ENCODE measurements at places on chromosomes 3 and 15.

DNA sequence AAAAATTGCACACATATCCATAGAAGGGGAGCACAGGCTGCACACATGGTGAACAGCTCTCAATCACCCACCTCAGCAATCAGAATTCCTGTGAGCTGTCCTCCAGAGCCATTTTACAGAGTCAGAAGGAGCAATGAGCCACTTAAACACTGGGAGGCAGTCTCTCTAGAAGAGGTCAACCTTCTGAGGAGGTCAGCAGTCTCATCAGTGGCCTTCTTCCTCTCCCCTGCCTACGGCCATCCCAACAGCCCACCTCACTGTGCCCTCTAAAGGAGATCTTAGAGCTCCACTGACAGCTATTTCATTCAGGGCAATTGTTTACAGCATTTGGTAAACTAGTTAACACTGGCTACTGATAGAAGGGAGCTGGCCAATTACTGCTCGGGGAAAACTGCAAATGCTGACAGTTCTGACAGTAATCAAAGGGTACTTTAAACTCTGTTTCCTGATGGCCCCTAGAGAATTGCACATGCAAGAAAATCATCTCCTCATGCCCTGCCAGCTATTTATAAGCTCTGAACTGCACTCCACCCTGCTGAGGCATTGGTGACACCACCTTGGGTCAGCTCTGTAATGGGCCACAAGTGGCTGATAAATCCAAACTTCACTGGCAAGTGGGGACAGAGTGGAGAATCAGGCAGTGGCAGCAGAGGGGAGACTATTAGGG, 42.1 kb upstream of the TSPAN3 start:
- peak; percentile 58 for DNase-seq

GRCh38 chr3:103055021-103055520, 620.3 kb downstream of the ZPLD1 start:
- no peak for DNase-seq

DNA sequence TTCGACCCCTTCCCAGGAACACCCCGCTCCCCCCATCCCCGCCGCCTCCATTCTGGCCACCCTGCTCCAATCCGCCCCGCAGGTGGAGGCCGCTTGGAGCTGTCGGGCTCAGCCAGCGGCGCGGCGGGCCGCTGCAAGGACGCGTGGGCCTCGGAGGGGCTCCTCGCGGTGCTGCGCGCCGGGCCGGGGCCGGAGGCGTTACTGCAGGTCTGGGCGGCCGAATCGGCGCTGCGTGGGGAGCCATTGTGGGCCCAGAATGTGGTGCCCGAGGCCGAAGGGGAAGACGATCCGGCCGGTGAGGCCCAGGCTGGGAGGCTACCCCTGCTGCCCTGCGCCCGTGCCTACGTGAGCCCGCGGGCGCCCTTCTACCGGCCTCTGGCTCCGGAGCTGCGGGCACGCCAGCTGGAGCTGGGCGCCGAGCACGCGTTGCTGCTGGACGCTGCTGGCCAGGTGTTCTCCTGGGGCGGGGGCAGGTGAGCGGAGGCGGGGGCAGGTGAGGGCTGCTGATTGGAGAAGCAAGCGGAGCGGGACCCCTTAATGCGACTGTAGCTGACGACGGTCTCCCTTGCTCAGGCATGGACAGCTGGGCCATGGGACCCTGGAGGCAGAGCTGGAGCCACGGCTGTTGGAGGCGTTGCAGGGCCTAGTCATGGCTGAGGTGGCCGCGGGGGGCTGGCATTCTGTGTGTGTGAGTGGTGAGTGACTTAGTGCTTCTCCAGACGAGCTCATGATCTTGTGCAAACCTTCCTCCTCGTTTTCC, 2.5 kb downstream of the RCCD1 start:
- DNase-seq = peak; percentile 42

DNA sequence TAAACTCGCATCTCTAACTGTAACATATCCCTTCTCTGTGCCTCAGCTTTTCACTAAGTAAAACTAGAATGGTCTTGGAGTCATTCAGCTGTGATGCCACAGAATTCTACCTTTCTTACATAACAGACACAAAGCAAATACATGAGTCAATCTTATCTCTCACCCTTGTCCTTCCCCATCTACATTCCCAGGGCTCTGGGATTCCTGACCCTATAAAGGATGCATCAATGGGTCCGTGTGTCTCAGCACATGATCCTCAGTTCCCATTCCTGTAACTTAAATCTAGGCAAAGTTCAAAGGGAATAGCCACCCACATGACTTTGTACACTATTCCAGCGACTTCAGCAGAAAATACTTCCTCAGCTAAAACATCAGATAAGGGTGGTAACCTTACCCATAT, 11.8 kb upstream of the ARL8B start:
- no peak for DNase-seq

GRCh38 chr3:190340071-190340470, 17.8 kb upstream of the CLDN1 start:
- no peak for DNase-seq

- no peak for DNase-seq
These were observed 78.5 kb downstream of the TMCO5A start for GRCh38 chr15:38012894-38013293.

DNA sequence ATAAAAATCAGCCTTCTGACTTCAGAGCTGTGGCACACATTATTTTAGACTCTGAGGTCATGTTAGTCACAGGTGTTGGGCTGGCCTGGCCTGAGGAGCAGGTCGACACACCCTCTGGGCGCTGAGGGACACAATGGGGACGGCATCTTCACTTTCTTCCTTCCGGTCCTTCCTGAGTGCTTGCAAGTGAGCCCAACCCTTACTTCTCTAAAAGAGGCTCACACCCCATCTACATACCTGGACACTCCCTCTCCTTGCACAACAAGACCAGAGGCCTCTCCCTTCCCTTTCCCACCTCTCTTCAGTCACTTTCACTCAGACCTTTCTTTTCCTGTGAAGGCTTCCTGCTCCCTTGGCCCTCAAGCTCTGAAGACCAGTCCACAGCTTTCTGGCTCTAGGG, 85.4 kb downstream of the XXYLT1 start:
- DNase-seq = peak; percentile 74

DNA sequence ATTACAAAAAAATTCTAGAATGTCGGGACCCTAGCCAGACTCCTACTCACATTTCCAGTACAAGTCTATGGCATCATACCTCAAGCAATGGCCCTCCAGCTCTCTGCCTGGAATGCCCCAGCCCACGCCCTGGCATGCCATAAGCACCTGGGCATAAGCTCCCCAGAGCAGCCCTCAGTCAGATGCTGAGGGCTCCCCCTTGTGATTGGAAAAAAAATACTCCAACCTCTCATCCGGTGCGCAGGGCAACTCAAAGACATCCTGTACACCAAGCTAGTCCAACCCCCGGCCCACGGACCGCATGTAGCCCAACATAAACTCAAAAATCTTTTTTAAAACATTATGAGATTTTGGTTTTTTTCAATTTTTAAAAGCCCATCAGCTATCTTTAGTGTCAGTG, 115.4 kb downstream of the NEK10 start:
- DNase-seq = peak; percentile 60

DNA sequence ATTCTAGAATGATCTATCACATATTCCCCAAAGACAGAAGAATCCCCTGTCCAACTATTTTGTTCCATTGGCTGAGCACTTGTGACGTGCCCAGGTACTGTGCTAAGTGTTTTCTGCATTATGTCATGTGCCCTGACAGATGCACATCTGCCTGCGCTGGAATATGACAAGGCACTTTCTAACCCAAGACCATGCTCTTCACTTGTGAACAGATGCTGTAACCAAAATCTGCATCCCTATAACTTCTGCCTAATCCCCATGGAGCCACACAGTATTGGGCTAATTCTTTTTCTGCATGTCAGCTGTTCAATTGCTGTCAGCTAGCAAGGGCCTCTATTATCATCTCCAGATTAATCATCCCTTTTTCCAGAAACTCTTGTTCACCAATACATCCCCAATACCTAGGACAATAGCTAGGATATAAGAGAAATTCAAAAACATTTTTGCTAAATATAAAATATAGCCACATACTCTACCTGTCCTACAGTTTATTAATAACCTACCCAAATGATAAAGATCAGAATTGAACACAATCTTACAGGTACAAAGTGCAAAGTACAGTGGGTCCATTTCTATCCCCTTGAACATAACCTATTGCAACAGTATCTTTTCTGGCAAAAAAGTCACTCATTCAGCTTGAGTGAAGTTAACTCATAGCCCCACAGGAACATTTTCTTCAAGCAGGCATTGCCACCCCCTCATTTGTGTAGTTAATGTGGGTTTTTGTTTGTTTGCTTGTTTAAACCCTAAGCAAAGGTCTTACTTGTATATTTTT, 109.4 kb upstream of the LRRN1 start:
- DNase-seq = no peak

GRCh38 chr15:51536965-51537574, 85.5 kb downstream of the DMXL2 start:
- DNase-seq = peak; percentile 10

DNA sequence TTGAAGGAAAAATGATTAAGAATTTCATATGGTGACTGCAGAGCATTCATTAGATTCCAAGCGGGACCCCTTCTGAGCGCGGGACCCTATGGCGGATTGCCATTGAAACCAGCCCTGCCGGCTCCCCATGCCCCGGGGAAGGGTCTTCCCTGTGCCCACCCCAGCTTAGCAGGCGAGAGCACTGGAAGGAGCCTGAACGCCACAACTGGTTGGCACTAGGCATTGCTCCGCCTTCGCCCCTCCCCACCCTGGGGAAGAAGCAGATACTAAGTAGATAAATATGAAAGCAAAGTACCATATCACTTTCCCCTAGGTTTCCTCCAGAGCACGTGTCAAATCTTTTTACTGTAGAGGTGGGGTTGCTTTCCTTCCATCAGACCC, 70.7 kb downstream of the CYP19A1 start:
- DNase-seq = peak; percentile 15

- DNase-seq = no peak
These were observed 13.2 kb downstream of the KLHL6 start for GRCh38 chr3:183542355-183542754.

DNA sequence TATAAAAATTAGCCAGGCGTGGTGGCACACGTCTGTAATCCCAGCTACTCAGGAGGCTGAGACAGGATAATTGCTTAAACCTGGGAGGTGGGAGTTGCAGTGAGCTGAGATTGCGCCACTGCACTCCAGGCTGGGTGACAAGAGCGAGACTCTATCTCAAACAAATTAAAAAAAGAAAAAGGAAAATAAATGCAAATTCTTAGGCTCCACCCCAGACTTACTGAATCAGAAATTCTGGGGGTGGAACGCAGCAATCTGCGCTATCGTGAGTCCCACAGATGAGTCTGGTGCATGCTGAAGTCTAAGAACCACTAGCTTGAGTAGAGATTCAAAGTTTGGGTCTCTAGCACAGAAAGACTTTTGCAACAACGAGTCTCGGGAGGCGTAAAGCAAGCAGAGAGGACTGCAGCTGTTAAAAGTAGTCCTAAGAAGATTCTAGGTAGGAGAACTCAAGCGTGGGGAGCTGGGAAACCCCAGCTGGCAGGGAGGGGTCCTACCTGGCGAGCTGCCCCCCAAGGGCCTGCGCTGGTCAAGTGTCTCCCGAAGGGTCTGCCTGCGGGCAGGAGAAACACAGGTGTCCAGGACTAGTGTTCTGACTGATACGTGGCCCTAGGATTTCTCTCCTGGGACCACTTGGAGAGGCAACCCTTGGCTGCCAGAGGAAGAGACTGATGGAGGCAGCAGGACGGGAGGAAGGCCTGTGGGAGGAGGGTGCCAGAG, 21.9 kb downstream of the CEP19 start:
- DNase-seq = no peak

GRCh38 chr3:157190380-157190872, 30.5 kb upstream of the CCNL1 start:
- peak; percentile 61 for DNase-seq

- DNase-seq = no peak
These were observed 15.8 kb downstream of the SCG5 start for GRCh38 chr15:32657198-32657883.

DNA sequence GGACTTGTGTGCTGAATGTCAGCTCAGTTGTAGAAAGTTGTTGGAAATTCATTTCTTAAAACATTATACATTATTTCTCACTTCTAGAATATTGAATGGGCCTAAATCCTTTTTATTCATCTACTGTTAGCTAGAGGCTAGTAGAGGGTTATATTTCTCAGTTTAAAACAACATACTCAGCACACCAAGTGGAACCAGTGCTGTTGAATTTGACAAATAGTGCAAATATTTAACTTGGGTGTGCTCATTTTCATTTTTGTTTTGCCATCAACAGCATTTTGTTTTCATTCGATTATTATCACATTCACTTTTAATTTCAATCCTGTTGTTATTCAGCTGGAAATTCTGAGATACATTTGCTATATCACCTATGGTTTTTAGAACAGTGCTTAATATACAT, 269.4 kb upstream of the PEX5L start:
- no peak for DNase-seq

DNA sequence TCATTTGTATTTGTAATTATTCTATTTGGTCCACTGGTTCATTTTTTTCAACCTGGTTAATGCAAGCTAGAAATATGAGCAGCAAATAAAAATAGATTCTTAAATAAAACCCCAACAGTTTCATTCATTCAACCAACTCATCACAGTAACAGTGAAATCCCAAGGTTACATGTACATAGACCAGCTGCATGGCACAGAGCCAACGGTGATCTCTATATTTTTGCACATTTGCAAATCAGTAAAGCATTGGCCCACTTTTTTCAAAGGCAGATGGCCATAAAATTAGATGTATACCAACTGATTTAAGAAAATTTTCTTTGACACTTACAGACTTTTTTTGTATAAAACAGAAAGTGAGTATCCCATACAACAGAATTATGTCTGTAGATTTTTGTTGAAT, 49.3 kb downstream of the STRIT1 start:
- no peak for DNase-seq

DNA sequence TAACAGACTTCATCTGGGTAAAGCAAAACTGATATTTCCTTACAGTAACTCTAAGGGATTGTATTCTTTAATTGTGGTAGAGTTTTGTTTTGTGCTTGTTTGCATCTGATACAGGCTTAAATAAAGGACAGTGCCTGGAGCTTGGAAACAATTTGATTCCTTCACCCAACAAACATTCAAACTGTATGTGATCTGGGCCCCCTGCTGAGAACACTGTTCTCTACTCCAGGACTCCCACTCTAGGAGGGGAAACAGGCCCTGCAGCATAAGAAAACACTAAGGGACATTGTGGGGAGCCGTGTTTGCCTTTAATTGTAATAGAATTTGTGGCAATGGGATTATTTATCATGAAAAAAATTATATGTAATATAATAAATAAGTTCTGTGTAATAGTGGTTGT, 56.9 kb downstream of the CTDSPL start:
- no peak for DNase-seq

- DNase-seq = peak; percentile 24
These were observed 12.4 kb downstream of the USP4 start for GRCh38 chr3:49327485-49327884.

All from mesendoderm (in vitro differentiated cells).